Activated CD4-positive, CD25-positive, alpha-beta regulatory T cell (primary cell): ENCODE measurements at places on chromosomes 6 and 20.

GRCh38 chr6:158356586-158357546, 44.6 kb downstream of the TULP4 start:
- DNase-seq = no peak

- no peak for DNase-seq
Observed at GRCh38 chr6:14109411-14109826, 8.2 kb upstream of the CD83 start.

- no peak for DNase-seq
Observed at GRCh38 chr6:53524455-53524815, 20.5 kb downstream of the GCLC start.

GRCh38 chr20:24406251-24406650, 63.2 kb upstream of the SYNDIG1 start:
- no peak for DNase-seq

- DNase-seq = no peak
Observed at GRCh38 chr6:9933677-9934076, 481.2 kb downstream of the TFAP2A start.

- no peak for DNase-seq
Observed at GRCh38 chr6:20509212-20509611, 25.0 kb upstream of the CDKAL1 start.
